NCI-H1436 treated with DMSO at 0.1 percent for 48 hours (cell line): ENCODE measurements at places on chromosomes 5 and 9.

DNA sequence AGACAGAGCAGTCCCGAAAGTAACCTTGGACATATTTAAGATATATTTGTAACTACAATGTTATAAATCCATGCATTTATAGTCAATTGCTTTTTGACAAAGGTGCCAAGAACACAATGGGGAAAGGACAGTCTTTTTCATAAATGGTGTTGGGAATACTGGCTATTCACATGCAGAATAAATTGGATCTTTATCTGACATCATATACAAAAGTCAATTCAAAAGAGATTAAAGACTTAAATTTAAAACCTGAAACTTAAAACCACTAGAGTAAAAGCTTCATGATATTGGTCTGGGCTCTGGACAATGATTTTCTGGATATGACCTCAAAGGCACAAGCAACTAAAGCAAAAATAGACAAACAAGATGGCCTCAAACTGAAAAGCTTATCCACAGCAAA lies 950.7 kb upstream of the TYRP1 start:
- DNase-seq: no peak

GRCh38 chr9:935348-935965 lies 41.0 kb upstream of the DMRT3 start:
- DNase-seq: peak; percentile 16

DNA sequence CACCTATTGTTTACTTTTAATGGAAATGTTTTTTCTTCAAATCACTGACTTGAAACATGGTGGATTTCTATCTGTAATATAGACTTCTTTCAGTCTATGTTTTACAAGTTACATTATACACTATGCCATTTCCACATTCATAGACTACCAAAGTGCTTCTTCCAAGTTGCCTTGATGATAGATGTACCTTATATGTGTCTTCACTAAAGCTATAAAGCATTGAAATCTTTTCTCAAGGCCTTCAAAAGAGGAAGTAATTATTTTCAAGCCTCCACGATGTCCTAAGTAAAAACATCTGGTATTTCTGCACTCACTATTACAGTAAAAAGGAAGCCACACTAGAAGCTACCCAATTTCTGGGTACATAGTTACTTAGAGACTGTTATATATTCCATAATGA lies 113.3 kb downstream of the FGF10 start:
- DNase-seq: no peak

DNA sequence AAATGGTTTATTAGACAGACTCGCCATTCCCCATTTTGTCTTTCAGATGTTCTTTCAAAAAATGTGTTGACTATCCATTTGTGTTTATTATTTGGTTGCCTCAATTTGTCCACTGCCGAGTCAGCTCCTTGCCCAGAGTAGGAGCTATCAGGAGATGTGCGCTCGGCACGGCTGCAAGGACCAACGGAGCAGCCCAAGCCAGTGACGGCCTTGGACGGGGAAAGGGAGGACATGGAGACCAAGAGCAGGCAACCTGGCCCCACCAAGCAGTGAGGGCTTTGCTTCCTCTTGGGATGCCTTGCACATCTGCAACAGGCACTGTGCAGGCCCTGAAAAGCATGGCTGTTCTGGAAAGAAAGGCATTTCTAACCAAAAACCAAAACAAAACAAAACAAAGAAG lies 69.8 kb downstream of the DEPDC1B start:
- no peak for DNase-seq

GRCh38 chr9:134867917-134868750 lies 12.5 kb upstream of the FCN2 start:
- DNase-seq: no peak
